ENCODE measurements at places on chromosomes 7 and 10. TPM values are rescaled to one million over a fixed set of nuclear protein-coding genes. Genes with fewer than 3 reads are reported as not detected.

DNA sequence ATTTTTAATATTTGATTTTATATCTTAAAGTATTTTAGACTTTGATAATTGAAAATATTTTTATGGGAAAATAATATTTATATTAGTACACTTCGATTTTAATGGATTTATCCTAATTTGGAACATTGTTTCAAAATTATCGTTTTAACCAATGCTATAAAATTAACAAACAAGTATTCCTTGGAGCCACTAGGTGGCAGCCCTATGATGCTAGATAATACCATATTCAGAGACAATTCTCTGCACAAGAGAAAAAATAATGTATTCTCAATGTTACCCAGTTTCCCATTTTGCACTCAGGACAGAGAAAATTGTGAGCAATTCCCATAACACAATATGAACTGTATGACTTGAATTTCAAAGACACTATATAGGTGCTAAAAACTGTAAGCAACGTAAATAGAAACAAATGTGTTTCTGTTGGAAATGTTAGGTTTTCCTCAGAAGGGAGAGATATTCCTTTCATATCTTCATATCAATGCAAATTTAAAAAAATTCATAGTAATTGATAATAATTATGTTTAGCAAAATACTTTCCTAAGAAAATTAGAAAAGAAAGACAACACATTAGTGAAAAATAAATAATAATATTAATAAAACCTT is 237.8 kb downstream of the SEMA3E start:
- no peaks in the 10 kb centered on the region for H3K27me3 ChIP-seq
- H3K4me3 ChIP-seq: no peak overlapping the region
- H3K4me1 ChIP-seq: no peaks in the 10 kb centered on the region
- no peak overlapping the region for H3K27ac ChIP-seq
- no peaks in the 10 kb centered on the region for H3K36me3 ChIP-seq
- DNase-seq: peak; percentile 18

DNA sequence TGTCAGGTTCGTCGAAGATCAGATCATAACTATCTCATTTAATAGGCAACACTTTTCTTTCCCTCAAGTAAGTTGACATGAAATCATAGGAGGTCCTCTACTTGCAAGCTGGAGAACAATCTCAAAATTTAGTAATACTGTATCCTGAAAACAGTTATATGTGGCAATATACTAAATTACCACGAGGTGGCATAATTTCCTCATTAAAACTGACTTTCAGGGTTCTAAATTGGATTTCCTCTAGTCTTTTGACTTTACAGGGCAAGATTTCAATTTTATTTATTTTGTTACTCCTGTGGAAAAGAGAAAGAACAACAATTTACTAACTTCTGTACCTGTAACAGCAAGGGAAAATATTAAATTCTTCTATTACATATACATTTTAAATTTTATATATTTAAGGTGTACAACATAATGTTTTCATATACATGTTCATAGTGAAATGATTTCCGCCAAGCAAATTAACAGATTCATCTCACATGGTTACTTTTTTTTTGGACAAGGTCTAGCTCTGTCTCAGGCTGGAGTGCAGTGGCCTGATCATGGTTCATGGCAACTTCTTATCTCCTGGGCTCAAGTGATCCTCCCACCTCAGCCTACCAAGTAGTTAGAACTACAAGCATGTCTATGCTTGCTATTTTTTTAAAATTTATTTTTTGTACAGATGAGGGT is 53.4 kb upstream of the CYP2C18 start:
- H3K36me3 ChIP-seq: no peaks in the 10 kb centered on the region
- DNase-seq: no peak
- H3K27me3 ChIP-seq: no peaks in the 10 kb centered on the region
- no peak overlapping the region for H3K4me3 ChIP-seq

The CRPPA gene
- 4.8 TPM for total RNA-seq

The ABCB8 gene
- total RNA-seq: 43.5 TPM

The CLDN3 gene
- not detected for total RNA-seq

DNA sequence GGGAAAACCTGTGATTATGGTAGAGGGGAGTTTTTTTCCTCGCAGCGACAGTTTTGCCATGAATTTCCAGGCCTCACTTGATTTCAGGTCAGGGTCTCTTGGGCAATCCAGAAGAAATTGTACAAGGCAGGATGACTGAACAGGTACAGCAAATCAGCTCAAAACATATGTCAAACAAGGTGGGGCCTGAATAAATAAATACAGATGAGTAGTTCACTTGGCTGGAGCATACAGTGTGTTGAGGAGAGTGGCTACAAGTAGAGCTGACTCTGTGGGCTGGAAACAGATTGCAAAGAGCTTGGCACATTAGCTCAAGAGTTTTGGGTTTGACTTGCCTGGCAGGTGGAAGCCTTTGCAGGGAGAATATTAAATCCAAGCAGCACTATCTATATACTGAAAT is 15.0 kb downstream of the GIMAP8 start:
- H3K36me3 ChIP-seq: peaks cover 5% of the 10 kb centered on the region
- H3K4me3 ChIP-seq: no peak overlapping the region
- H3K27ac ChIP-seq: no peak overlapping the region
- DNase-seq: no peak
- peaks cover 26% of the 10 kb centered on the region for H3K27me3 ChIP-seq

GRCh38 chr10:4217653-4218052 is 432.6 kb upstream of the KLF6 start:
- peaks cover 13% of the 10 kb centered on the region for H3K4me1 ChIP-seq
- no peak overlapping the region for H3K4me3 ChIP-seq
- no peaks in the 10 kb centered on the region for H3K36me3 ChIP-seq
- no peak overlapping the region for H3K27ac ChIP-seq

GRCh38 chr10:48683868-48684267 is 805 bp upstream of the WDFY4 start:
- no peaks in the 10 kb centered on the region for H3K27me3 ChIP-seq
- no peak overlapping the region for H3K27ac ChIP-seq
- H3K36me3 ChIP-seq: no peaks in the 10 kb centered on the region
- H3K4me3 ChIP-seq: no peak overlapping the region
- no peak for DNase-seq

The YWHAG gene
- total RNA-seq: 200 TPM

GRCh38 chr10:31884386-31884785 is 44.2 kb downstream of the ARHGAP12 start:
- H3K4me3 ChIP-seq: no peak overlapping the region
- H3K36me3 ChIP-seq: no peaks in the 10 kb centered on the region
- H3K4me1 ChIP-seq: peaks cover 12% of the 10 kb centered on the region
- no peak overlapping the region for H3K27ac ChIP-seq
- DNase-seq: no peak
- no peaks in the 10 kb centered on the region for H3K27me3 ChIP-seq

The PLAC9 gene
- 27.5 TPM for total RNA-seq

The GPR85 gene
- 1.6 TPM for total RNA-seq

The NEUROG3 gene
- 0.43 TPM for total RNA-seq

DNA sequence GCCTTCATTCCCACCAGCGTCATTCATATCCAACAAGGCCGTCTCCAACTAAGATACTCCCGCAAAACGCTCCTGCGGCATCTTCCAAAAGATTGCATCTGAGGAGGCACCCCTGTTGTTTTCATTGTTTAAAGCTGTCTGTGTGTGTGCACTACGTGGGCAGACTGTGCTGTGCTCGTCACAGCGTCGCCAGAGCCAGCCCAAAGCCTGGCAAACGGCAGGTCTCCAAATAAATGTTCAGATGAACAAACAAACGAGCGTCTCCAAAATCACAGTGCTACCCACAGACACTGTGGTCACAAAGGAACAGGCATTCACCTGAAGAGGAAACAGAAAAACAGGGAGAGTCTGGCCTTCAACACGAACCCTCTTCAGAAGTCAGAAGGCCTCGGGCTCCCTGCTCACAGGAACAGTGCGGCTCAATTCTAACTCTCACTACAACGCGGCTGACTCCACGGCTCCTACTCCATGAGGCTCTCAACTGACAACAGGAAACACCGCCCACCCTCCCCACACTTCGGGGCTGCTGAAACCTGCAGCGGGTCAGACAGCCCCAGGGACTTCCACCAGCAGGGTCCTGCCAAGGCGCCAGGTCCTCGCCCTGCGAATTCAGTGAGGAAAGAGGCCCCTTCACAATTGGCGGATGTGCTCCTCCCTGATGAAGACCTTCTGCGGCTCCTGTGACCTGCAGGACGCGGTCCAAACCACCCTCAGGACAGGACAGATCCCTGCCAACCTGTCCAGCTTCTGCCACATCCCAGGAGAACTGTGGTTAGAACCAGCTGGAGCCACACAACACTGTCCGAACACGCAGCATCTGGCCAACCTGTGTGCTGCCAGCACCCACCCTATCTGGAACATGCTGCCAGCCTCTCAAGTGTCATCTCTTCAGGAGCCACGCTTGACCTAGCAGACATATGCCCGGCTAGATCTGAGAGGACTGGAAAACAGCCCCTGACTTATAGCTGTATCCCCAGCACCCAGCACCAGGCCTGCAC is 36.1 kb downstream of the MAD1L1 start:
- peaks cover 3% of the 10 kb centered on the region for H3K4me1 ChIP-seq
- H3K4me3 ChIP-seq: no peak overlapping the region
- H3K27ac ChIP-seq: peak overlapping the region; percentile 81
- H3K27me3 ChIP-seq: no peaks in the 10 kb centered on the region

The NUTM2E gene
- 1.6 TPM for total RNA-seq

DNA sequence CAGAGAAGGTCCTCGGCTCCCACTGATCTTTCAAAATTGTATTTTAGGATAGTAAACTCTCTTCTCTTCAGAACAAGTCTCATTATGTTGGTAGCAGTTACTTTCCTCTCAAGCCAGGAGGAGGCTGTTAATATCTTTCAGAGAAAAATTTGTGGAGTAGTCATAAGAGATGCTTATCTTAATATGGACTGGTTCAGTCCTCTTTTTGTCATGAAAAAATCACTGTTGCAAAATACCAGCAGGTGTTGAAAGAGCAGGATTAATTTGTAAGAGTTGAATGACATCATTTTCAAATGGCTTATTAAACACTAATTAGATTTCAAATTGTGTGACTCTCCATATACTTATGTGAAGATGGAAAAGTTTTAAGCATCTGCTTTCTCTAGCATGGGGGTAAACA is 662.5 kb downstream of the POM121L12 start:
- no peak overlapping the region for H3K27ac ChIP-seq
- no peak for DNase-seq
- no peaks in the 10 kb centered on the region for H3K4me1 ChIP-seq

GRCh38 chr10:44243851-44244510 is 140.9 kb downstream of the CXCL12 start:
- H3K4me1 ChIP-seq: no peaks in the 10 kb centered on the region
- no peak overlapping the region for H3K4me3 ChIP-seq
- no peak for DNase-seq
- no peak overlapping the region for H3K27ac ChIP-seq
- H3K27me3 ChIP-seq: no peaks in the 10 kb centered on the region

DNA sequence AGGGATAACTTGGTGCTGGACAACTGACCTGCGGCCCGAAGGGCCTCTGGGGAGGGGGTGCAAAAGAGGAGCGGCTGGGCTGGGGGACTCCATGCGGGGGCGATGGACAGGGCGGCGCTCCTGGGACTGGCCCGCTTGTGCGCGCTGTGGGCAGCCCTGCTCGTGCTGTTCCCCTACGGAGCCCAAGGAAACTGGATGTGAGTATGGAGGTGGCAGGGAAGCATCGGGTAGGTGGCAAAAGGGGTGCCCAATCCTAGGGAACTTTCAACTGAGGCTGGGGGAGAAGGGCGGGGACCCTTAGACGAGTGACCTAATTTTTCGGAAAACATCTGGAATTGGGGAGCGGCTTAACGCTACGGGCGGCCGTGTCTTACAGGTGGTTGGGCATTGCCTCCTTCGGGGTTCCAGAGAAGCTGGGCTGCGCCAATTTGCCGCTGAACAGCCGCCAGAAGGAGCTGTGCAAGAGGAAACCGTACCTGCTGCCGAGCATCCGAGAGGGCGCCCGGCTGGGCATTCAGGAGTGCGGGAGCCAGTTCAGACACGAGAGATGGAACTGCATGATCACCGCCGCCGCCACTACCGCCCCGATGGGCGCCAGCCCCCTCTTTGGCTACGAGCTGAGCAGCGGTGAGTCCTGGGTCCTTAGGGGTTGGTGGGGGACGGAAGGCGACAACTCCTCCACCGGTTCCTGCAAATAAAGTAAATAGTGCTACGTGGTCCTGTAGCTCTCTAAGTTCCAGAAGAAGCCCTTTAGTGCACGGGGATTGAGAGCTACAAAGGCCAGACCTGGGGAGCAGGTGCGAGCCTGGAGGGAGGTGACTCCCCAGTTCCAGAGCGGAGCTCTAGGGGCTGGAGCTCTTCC is 622 bp downstream of the WNT16 start:
- H3K27ac ChIP-seq: no peak overlapping the region
- no peaks in the 10 kb centered on the region for H3K36me3 ChIP-seq
- peak overlapping the region; percentile 85 for H3K4me3 ChIP-seq
- peaks cover 56% of the 10 kb centered on the region for H3K27me3 ChIP-seq
- peaks cover 22% of the 10 kb centered on the region for H3K4me1 ChIP-seq
- peak; percentile 23 for DNase-seq

DNA sequence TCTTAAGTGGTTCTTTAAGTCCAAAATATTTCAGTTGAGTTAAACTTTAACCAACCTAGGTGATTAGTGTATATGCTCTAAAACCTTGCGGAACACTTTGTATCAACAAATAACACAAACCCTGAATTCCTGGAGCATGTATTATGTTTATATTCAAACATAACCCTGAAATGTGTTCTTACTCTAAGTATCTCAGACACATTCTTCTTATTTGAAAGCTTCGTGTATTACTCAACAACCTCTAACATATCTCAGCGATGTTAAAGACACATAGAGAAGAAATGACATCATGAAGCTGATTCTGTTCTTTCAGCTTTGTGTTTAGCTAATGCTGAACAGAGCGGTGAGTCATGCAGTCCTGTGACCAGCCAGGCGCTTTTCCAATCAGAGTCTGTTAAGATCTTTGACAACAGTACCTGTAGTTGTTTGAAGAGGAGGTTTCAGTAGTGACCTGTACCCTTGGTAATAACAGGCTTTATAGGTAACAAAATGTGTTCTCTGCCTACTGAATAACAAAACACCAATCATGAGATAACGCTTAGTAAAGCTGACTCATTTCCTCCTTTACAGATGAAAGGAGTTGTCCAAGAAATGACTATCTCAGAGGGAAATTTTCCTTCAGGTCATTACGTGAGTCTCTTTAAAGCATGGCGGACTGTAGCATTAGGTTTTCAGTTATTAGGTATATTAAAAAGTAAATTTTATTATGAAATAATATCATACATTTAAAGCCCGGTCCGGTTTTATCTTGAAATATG is 67.3 kb upstream of the KLF6 start:
- H3K36me3 ChIP-seq: no peaks in the 10 kb centered on the region
- no peak for DNase-seq
- H3K27ac ChIP-seq: no peak overlapping the region
- H3K4me3 ChIP-seq: no peak overlapping the region

Data from neural crest cell (in vitro differentiated cells).